Ovary (tissue), 10 donors: ENCODE measurements at places on chromosomes 3 and 15. TPM values are rescaled to one million over a fixed set of nuclear protein-coding genes. Genes with fewer than 3 reads are reported as not detected.
A peak's percentile ranks its signal among the peaks of the same experiment; 100 is the strongest.

TMEM212 gene
- total RNA-seq = not detected

DUOX1 gene
- 2.2 TPM for total RNA-seq

NRROS gene
- total RNA-seq = 0.80 TPM

CATSPER2 gene
- total RNA-seq = 3.8 TPM

DNAJC19 gene
- total RNA-seq = 45.0 TPM

P2RY1 gene
- total RNA-seq = 11.3 TPM

HEMK1 gene
- total RNA-seq = 9.0 TPM

GRCh38 chr15:48680841-48681240, 35.3 kb upstream of the FBN1 start:
- DNase-seq = no peak
- no peak overlapping the region for H3K4me3 ChIP-seq
- H3K4me1 ChIP-seq = no peaks in the 10 kb centered on the region
- H3K36me3 ChIP-seq = no peaks in the 10 kb centered on the region

GRCh38 chr3:87546216-87546615, 269.8 kb upstream of the POU1F1 start:
- H3K36me3 ChIP-seq = no peaks in the 10 kb centered on the region
- no peaks in the 10 kb centered on the region for H3K27me3 ChIP-seq
- no peak for DNase-seq
- H3K4me1 ChIP-seq = no peaks in the 10 kb centered on the region
- H3K4me3 ChIP-seq = no peak overlapping the region
- no peak overlapping the region for H3K27ac ChIP-seq

- peak; percentile 14 for DNase-seq
- peaks cover 2% of the 10 kb centered on the region for H3K4me1 ChIP-seq
- H3K27me3 ChIP-seq = no peaks in the 10 kb centered on the region
Observed at GRCh38 chr15:71080705-71081104, 34.6 kb upstream of the THSD4 start.

GRCh38 chr3:13125092-13126015, 52.1 kb upstream of the IQSEC1 start:
- H3K4me3 ChIP-seq = no peak overlapping the region
- no peaks in the 10 kb centered on the region for H3K27me3 ChIP-seq
- DNase-seq = no peak
- no peak overlapping the region for H3K27ac ChIP-seq
- no peaks in the 10 kb centered on the region for H3K36me3 ChIP-seq

DNA sequence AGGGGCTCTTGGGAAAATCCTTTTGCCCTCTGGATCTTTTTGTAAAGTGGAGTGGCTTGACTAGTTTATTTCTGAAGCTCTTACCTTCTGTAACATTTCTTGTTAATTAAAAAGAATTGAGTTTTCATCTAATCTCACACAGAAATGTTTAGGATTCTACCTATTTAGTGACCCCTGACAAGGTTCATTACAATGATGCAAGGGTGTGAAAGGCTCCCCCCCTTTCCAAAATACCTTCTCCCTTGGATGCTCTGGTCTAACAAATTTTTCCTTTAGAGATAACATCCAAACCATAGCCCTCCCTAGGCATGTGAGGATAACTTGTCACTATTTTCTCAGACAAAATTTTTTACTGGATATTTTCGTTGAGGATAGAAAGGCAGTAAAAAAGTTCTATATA, 223.9 kb downstream of the THRB start:
- no peaks in the 10 kb centered on the region for H3K36me3 ChIP-seq
- H3K27me3 ChIP-seq = no peaks in the 10 kb centered on the region

GRCh38 chr15:64991536-64992135, 1.9 kb upstream of the SPG21 start:
- peak; percentile 36 for DNase-seq
- no peaks in the 10 kb centered on the region for H3K27me3 ChIP-seq
- H3K27ac ChIP-seq = no peak overlapping the region
- no peak overlapping the region for H3K4me3 ChIP-seq

DNA sequence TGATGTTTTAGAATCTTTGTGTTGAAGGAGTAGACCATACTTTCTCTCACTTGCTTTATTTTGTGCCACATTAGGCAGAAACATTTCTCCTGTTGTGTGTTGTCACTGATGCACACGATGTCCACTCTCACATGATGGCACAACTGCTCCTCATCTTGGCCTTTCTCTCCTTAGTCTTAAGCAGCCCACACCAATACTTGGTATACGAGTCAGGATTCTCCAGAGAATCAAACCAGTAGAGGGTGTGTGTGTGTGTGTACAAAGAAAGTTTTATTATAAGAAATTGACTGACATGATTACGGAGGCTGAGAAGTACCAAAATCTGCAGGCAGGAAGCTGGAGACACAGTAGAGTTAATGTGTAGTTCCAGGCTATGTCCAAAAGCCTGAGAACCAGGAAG, 187.1 kb downstream of the ALCAM start:
- H3K27me3 ChIP-seq = no peaks in the 10 kb centered on the region
- no peak overlapping the region for H3K27ac ChIP-seq
- DNase-seq = no peak
- no peak overlapping the region for H3K4me3 ChIP-seq
- no peaks in the 10 kb centered on the region for H3K4me1 ChIP-seq

DNA sequence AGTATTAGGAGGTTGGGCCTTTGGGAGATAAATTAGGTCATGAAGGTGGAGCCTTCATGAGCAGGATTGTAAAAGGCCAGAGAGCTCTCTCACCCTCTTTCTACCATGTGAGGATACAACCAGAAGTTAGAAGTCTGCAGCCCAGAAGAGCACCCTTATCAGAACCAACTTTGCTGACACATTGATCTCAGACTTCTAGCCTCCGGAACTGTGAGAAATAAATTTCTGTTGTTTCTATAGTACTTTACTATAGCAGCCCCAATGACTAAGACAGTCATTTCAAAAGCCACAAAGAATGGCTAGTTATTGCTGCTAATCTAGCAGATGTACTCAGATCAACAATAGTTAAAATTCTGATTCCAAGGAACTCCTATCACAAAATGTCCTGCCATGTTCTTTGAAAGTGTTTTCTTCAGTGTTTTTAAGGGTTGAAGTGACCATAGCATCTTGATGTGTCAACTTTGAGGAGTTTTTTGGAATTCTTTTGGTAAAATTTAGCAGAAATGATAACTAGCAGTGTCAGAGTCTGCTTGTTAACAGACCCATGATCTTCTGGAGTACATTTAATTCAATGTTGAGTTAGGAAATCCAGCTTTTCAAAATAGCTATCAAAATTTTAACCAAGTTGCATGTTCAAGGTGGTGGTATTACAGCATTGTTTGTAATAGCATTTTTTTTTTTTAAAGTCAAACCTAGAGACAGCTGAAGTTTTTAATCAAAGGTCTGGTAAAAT, 10.3 kb downstream of the DZIP3 start:
- no peak overlapping the region for H3K4me3 ChIP-seq
- H3K36me3 ChIP-seq = no peaks in the 10 kb centered on the region
- H3K4me1 ChIP-seq = no peaks in the 10 kb centered on the region
- H3K27me3 ChIP-seq = no peaks in the 10 kb centered on the region
- no peak overlapping the region for H3K27ac ChIP-seq
- DNase-seq = no peak

DNA sequence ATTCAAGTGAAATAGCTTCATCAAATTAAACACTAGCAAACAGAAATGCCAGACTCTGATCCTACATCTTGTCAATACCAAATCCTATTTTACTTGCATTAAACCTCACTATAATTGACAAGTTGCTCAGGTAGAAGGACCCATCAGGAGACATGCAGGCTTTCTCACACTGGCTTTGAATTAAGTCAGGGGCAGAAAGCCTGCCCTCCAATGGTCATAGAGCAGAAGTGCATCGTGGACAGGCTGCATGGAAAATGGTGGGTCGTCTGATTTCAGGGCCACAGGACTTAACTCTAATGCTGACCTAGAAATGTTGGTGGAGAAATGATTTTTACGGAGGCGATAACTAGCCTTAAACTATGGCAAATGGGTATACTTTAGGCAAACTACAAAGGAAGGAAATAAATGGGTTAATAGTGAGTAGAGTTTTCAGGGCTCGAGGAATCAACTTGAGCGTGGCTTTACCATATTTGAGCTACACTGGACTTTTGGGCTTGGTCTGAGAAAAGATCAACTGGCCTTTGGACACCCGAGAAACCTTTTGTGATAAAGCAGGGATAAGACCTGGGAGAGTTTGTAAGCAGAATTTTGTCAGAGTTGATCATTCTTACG, 283.9 kb downstream of the GRM7 start:
- DNase-seq = no peak
- H3K27ac ChIP-seq = no peak overlapping the region
- H3K4me3 ChIP-seq = no peak overlapping the region
- no peaks in the 10 kb centered on the region for H3K4me1 ChIP-seq

DNA sequence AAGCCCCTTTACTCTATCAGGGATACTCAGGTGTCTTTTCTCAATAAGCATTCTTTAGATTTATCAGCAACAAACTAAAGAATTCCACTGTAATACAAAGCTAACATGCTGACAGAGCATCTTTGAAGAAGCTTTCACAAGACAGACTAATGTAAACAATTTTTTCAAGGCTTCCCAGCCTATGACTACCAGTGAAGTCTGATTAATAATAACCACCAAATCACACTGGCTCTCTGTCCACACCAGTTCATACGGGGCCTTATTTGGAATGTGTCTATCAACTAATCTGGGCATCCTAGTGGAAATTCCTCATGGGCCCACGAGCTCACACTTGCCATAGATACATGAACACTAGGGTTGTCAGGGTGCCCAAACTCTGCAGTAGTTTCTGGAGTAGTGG, 84.5 kb downstream of the EFL1 start:
- H3K27me3 ChIP-seq = no peaks in the 10 kb centered on the region
- H3K4me1 ChIP-seq = peaks cover 6% of the 10 kb centered on the region
- H3K36me3 ChIP-seq = no peaks in the 10 kb centered on the region
- H3K27ac ChIP-seq = no peak overlapping the region
- no peak for DNase-seq

- no peaks in the 10 kb centered on the region for H3K36me3 ChIP-seq
- H3K27me3 ChIP-seq = no peaks in the 10 kb centered on the region
- peaks cover 4% of the 10 kb centered on the region for H3K4me1 ChIP-seq
Observed at GRCh38 chr15:38829086-38829485, 264.5 kb upstream of the RASGRP1 start.

DNA sequence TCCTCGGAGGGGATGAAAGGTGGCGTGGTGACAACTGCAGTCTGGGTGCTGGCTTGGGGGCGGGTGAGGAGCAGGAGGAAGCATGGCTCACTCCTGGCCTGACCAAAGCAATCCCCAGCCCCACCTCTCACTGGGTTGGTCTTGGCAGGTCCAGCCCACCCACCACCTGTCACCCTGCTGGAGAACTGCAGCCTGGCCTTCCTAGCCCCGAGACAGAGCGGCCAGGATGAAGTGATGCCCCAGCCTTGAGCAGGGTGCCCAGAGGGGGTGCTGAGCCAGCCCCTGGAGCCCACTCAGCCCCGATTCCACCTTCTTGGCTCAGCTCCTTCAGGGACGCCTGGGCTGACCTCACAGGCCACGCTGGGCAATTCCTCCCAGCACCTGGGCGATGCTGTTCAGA, 89.9 kb downstream of the IQSEC1 start:
- H3K36me3 ChIP-seq = no peaks in the 10 kb centered on the region
- H3K27me3 ChIP-seq = no peaks in the 10 kb centered on the region
- no peak overlapping the region for H3K4me3 ChIP-seq
- no peaks in the 10 kb centered on the region for H3K4me1 ChIP-seq
- no peak for DNase-seq
